CD4-positive, alpha-beta T cell treated with Interleukin-1 beta for 1 hour (primary cell): ENCODE measurements at places on chromosomes 7 and 10.

GRCh38 chr10:100024748-100025147 lies 15.0 kb upstream of the DNMBP start:
- DNase-seq = no peak

GRCh38 chr10:58514111-58514770 lies 1.6 kb downstream of the BICC1 start:
- no peak for DNase-seq

DNA sequence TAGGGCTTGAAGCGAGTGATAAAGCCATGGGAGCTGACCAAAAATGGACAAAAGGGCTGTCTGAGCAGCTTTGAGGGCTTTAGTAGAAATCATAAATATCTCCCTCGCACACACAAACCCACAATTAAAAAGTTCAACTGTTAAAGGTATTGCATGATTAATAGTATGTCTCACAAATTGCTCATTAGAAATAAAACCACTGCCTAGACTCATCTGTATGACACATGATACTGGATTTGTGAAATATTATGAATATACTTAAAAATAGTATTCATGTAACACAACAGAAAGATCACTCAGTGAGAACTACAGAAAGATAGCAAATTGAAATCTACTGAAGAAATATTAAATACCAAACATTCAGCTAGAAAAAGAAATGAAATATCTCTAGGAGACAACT lies 11.9 kb upstream of the PTPN12 start:
- DNase-seq = no peak

DNA sequence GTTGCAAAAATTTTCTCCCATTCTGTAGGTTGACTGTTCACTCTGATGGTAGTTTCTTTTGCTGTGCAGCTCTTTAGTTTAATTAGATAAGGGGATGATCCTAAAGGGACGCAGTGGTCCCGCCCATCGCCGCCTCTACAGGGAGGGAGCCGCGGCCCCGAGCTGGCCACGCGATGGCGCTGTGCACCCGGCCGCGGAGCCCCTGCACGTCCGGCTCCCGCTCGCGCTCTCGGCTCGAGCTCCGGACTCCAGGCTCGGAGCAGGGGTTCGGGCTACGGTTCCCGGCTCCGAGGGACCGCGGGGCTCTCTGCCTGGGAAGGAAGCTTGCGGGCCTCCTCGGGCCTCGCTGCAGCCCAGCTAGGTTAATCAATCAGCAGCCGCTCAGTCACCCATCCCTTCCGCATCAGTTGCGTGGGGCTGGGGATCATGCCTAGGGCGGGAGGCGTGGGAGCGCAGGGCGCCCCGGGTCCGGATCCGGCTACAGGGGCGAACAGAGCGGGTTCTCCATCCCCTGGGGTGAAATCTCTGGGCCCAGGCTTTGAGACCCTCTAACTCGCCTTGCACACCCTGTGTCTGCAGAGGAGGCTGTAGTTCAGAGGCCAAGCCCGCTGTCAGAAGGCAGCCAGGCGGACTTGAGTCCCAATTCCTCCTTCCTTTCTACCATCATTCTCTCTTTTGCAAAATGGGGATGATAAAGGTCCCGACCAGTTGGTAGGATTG lies 97.9 kb downstream of the WDR11 start:
- peak; percentile 35 for DNase-seq

DNA sequence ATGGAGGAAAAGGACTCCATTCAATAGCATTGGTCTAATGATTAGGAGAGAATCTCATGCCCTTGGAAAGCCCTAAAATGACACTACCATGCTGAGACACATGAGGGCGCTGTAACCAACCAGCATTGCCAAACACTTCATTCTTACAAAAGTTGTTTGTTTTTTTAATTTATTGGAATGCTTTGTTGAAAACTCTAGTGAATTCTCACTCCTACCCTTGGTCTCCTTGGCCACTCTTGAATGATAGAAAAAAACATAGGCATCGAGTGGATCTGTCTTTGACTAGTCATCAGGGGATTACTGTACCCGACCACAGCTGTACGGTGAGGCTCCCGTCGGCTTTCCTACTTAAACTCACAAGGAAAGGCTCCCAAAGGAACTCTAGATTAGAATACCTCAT lies 29.3 kb upstream of the ADD3 start:
- peak; percentile 69 for DNase-seq

GRCh38 chr7:68411742-68412141 lies 1186.5 kb upstream of the AUTS2 start:
- DNase-seq = no peak

- DNase-seq = no peak
Observed at GRCh38 chr7:7869036-7869435, 99.6 kb upstream of the GLCCI1 start.

DNA sequence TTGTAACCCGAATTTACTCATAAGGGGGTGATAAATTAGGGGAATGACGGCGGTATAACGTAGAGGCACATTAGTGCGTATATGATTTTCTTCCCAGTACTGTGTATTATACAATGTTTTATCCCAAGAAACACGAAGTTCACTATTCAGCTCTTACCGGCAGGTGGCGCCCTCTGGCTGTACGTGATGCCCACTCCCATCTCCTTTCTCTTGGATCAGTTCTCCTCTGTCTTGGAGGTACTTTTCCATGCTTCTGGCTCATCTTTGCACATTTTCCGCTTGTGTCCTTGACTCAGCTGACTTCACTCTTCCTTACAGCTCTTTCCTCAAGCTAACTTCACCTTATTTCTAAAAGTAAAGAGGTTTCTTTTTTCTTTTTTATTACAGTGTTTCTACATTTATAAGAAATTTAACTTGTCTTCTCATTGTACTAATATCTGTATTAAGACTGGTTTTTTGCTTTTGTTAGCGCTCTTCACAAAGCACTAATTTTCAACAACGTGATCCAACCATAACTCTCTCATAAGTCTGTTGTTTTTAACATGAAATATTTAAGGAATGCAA lies 21.3 kb downstream of the TMEM176B start:
- DNase-seq = peak; percentile 66

DNA sequence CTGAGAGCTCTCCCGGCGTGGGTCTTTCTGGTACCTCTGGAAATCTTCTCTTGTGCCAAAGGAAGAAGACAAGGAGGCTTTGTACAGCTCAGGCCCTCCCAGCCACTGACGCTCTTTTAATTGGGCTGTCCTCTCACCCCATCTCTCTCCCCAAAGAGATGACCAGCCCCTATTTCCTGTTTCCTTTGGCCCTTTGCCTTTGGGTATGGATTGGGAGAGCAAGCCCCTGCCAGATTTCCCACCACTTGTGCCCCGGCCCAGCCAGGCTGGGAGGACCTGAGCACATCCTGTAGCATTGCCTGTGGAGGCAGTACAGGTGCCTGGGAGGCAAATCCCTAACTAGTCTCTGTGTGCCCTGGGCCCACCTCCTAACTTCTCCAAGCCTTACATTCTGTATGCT lies 5.7 kb upstream of the PLAC9 start:
- DNase-seq = no peak
